Stimulated activated CD4-positive, alpha-beta T cell treated with anti-CD3 and anti-CD28 coated beads, Interleukin-1b, Interleukin-23, amount 100 ng/mL, for 1 hour (primary cell): ENCODE measurements at places on chromosomes 11 and 22.

DNA sequence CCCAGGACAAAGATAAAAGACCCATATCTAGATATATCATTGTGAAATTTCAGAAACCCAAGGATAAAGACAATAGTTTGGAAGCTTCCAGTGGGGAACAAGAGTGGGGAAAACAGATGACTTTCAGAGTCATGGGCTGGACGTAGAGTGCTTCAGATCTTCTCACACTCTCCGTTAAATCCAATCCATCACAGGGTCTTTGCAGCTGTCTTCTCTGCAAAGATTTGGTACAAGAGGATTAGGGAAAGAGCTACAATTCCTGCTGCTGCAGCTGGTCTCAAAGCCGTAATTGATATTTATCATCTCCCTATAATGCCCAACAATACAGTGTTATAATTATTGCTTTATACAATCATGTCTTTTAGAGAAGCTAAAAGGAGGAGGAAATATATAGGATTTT is 63.4 kb upstream of the CLPB start:
- DNase-seq = no peak

DNA sequence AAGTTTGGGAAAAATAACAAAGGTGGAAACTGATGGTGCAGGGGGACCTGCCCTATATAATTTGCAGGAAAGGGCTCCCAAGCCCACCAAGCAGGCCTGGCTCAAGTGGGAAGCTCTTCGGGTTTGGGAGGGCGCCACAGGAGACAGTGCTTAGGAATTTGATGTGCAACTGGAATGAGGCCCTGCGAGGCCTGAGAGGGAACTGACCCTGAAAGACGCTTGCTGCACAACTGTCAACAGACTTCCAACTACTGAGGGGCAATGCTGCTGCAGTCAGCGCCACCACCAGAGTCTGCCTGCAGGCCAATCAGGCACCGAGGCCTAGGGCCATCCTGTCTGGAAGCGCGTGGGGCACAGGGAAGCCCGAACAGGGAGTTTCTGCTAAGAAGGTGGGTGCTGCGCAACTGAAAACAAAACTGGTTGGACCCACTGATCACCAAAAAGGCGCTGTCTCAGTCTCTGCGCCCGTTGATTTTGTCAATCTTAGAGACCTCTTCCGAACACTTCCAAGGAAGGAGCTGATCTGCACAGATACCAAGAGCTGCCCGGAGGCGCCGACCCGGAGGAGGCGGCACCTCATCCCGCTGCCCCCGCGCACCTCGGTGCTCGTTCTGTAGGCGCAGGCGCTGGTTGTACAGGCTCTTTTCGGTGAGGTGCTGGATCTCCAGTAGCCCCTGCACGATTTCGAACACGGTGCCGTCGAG is 667 bp downstream of the DGCR6L start:
- DNase-seq = no peak

DNA sequence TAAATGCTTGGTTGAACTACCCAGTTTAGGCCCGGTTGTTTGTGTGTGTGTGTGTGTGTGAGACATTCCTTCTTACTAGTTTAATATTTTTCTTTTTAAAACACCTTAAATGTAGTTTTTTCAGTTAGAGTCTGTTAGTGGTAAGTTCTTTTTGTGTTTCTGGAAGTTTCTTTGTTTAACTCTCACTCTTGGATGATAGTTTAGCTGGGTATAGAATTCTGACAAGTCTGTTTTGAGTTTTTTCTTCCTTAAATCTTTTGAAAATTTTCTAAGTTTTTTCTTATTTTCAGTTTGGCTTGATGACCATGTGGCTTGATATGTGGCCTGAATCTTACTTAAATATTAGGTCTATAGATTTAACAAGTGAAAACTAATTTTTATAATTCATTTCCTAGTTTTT is 60.1 kb downstream of the PDE3B start:
- no peak for DNase-seq

GRCh38 chr11:92347454-92347853 is 122.8 kb downstream of the FAT3 start:
- no peak for DNase-seq

DNA sequence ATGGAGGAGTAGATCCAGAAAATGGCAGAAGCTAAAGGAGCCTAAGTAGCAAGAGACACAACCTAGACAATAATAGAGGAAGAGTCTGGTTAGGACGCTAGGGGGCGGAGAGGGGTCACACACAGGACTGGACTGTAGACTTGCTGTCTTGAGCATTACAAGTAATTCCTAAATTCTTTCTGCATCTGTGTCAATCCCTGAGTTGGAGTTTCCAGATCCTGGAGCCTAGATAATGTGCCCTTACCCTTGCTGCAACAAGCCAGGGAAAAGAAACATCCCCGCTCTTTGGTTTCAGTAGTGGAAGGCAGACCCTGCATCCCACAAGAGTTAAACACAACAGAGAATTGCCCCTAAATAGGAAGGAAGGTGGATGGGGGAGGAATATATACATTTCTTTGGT is 14.9 kb upstream of the CCDC73 start:
- peak; percentile 23 for DNase-seq

GRCh38 chr22:21457023-21457787 is 10.0 kb upstream of the TMEM191C start:
- no peak for DNase-seq

DNA sequence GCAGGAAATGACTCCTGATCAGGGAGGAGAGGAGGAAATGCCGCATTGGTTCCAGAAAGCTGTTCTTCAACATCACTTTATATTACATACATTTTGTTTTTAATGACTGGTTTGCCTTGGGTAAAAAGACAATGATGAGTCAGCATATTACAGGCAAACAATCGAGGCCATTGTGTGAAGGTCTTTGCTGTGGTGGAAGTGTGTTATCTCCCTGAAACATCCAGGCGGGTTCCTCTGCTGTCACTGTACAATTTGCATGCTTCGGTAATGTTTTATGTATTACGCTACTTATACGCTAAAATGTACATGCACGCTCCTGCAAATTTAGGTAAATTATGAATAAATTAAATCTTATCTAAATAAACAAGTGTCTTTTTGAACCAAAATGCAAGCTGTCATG is 161.1 kb downstream of the KIRREL3 start:
- DNase-seq = no peak

- no peak for DNase-seq
Observed at GRCh38 chr11:68670208-68670992, 13.9 kb upstream of the GAL start.

- no peak for DNase-seq
Observed at GRCh38 chr11:110793556-110793955, 81.3 kb upstream of the ARHGAP20 start.

DNA sequence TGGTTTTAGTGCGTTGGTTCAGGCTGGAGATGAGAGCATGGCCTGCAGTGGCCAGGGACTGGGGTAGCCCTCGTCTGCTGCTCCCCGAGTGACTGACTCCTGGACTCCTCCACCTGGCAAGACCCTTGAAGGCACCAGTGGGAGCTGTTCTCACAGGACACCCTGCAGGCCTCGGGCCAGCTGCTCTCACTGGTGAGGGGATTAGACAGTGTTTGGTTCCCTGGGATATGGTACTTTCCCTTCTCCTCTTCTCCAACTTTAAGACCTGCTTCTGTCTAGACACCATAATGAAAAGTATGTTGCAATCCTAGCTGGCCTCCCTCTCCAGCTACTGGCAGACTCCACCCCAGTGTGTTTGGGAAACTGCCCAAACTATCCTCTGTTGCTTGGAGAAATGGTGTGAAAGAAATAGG is 168.8 kb upstream of the CADM1 start:
- DNase-seq = no peak

- DNase-seq = no peak
Observed at GRCh38 chr11:85595285-85595884, 31.8 kb downstream of the DLG2 start.

GRCh38 chr11:117217141-117218084 is 14.5 kb downstream of the PCSK7 start:
- no peak for DNase-seq

GRCh38 chr22:40432157-40432556 is 61.8 kb downstream of the SGSM3 start:
- DNase-seq = no peak

GRCh38 chr11:19599681-19600080 is 113.0 kb upstream of the NAV2 start:
- DNase-seq = no peak
